ENCODE measurements at places on chromosomes 1 and 21.

DNA sequence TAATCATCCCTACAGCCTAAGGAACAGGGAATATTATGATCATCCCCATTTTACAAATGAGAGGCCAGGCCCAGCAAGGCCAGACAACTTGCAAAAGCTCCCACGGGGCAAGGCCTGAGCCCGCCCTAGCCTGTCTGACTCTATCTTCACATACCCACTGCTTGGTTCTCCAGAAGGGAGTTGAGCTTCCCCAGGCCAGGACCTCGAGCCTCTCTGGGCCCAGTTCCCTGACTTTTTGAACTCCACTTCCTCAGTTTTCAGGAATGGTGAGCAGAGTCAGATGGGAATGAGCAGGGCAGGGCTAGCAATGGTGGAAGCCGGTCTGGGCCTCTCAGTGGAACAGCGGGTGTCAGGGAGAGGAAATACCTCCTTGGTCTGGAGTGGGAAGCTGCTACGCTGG lies 39.3 kb downstream of the CACNA1S start:
- DNase-seq: no peak

DNA sequence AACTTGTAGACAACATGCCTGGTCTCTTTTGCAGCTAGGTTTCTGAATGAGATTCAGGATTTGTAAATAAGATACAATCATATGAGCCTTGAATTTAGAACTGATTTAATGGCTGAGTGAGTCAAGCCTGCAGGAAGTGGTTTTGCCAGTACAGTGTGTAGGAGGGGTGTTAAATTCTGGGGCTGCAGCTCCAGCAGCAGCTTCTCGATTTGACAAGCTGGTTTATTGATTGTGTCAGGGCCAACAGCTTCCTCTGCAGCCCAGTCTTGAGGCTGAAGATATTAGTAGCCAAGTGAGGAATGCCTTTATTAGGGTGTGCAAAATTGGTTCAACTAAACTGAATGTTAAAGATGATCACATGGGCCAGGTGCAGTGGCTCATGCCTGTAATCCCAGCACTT lies 11.5 kb upstream of the PLA2G5 start:
- no peak for DNase-seq

DNA sequence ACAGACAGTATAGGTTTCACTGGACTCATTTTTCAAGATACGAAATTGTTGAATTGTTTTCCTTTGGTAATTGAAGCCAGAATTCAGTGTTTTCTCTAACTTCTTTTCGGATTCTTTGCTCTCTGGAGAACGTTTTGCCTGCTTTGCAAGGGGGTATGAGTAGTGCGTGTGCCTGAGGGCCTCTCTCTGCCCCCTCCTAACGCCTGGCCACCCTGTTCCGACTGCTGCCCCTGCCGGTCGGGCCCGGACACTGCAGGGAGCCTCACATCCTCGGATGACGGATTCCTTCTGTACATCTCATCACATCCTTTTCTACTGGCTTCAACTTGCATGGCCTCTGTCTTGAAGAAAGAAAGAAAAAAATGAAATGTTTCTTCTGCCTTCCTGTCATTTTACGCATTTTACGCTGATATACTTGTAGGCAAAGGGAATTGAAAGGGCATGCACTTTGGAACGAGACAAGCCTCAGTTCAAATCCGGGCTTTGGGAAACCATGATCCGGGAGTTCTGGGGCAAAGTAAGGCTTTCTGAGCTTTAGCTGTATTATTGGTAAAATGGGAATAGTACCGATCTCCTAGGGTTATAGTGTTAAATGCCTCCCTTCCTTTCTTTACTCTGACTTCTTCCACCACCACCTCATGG lies 65.1 kb downstream of the DISC1 start:
- no peak for DNase-seq

GRCh38 chr1:20250340-20250989 lies 40.2 kb upstream of the VWA5B1 start:
- no peak for DNase-seq

DNA sequence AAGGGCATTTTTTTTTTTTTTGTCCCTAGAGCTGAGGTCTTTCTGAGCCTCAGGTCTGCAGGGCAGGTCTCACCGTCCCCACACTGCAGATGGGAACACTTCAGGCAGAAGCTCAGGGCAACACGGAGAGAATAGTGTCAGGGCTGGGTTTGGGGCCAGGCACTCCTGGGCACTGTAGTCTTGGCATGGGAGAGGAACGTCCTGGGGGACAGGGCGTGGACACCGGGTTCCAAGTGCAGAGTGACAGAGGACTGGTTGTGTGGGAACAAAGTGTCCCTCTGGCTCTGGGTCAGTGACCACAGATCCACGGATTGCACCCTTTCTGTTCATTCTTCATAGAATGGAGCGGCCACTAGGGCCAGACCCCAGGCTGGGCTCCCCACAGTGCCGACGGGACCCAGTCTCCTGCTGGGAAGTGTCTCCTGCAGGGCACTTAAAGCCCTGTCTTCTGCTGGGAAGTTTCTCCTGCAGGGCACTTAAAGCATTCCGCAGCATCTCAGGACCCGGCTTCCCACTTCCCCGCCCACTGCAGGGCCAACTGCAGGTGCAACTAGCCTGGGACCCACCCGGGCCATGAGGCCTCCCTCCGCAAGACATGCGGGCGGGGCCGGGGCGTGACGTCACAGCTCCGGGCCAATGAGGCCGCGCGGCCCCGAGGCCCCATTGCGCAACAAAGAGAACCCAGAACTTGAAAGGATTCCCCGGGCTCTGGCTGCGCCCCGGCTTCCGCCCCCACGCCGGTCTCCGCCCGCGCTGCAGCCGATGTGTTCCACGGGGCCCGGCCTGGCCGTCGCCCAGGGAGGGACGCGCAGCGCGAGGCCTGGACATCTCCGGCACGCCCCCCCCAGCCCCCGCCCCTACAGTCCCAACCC lies 1.2 kb downstream of the GPR153 start:
- peak; percentile 62 for DNase-seq

- DNase-seq: no peak
Measured at GRCh38 chr1:204116539-204116938, 35.3 kb downstream of the ETNK2 start.

DNA sequence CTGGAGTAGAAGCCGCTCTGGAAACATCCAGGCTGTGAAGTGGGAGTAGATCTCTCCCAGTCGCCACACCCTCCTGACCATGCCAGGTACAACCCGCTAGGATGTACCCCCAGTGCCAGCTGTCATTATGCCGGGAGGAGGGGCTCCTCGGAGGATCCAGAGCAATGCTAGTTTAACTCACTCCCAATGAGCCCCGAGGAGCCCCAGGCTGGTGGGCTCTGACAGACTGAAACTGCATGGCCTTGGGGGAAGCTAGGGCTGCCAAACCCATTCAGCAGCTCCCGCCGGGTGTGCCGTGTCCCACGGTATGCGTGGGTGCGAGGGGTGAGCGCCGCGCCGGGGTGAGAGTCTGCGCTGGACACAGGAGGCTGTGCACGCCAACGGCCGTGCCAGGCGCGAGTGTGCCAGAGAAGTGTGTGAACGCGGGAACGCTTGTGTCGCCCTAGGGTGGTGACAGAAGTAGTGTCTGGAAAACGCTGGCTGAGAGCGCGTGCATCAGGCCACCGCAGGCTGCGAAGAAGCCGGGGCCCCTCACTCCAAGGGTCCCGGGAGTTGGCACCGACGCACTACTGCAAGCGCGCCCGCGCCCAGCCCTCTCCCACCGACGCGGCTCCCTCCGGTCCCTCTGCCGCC lies 177.1 kb upstream of the EDN2 start:
- DNase-seq: no peak

- DNase-seq: no peak
Measured at GRCh38 chr1:144551107-144551542, 41.6 kb upstream of the PPIAL4F start.

GRCh38 chr1:114345930-114346479 lies 165.0 kb downstream of the TRIM33 start:
- DNase-seq: no peak

DNA sequence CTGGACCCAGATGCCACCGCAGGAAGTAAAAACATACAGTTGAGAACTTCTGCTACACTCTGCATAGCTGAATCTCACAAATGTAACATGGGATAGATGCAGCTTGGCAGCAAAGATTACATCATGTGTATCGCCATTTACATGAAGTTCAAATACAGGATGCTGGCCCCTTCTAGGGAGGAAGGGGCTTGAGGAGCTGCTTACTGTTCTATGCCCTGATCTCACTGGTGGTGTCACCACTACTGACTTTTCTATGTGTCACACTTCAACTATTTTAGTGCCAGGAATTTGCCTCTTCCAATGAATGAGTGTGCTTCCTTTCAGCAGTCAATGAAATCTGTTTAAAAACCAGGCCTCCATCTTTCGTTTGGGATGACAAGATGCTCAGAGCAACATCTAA lies 31.1 kb downstream of the MRAP start:
- no peak for DNase-seq

- no peak for DNase-seq
Measured at GRCh38 chr21:32917362-32918135, 108.2 kb upstream of the OLIG2 start.

DNA sequence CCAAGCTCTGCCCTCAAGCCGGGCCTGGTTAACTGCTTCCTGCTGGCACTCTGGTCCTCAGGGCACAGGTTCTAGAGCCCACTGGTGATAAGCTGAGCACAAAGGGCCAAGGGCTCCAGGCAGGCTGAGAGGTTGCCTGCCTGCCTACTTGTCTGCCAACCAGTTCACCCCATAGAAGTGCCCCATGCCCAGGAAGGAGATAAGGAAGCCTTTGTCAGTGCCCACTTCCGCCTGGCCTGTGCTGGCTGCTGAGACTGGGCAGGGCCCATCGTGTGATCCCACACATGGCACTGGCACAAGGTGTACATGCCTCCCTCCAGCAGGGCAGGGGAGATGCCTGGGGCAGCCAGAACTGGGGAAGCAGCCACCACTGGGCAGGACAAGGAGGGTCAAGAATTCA lies 24.1 kb downstream of the SLC9A1 start:
- DNase-seq: no peak

- DNase-seq: no peak
Measured at GRCh38 chr1:77540501-77541161, 141.8 kb downstream of the ZZZ3 start.

DNA sequence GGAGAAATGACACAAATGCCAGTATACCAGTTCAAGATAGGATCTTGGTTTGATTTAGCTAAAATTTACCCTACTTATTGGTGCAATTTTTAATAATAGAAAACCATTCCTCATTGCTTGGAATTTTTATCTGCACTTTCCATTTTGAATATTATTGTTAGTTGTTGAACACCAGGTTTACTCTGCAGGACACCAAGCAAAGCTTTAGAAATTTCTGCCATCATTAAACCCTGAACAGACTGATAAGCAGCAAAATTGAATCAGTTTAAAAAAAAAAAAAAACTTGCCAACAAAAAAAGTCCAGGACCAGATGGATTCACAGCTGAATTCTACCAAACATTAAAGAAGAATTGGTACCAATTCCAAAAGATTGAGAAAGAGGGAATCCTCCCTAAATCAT lies 71.5 kb downstream of the POU2F1 start:
- DNase-seq: no peak

GRCh38 chr1:92822879-92823278 lies 9.0 kb upstream of the RPL5 start:
- no peak for DNase-seq

GRCh38 chr21:18636897-18637296 lies 233.3 kb upstream of the TMPRSS15 start:
- DNase-seq: no peak

- no peak for DNase-seq
Measured at GRCh38 chr1:49294539-49294938, 517.8 kb upstream of the BEND5 start.

DNA sequence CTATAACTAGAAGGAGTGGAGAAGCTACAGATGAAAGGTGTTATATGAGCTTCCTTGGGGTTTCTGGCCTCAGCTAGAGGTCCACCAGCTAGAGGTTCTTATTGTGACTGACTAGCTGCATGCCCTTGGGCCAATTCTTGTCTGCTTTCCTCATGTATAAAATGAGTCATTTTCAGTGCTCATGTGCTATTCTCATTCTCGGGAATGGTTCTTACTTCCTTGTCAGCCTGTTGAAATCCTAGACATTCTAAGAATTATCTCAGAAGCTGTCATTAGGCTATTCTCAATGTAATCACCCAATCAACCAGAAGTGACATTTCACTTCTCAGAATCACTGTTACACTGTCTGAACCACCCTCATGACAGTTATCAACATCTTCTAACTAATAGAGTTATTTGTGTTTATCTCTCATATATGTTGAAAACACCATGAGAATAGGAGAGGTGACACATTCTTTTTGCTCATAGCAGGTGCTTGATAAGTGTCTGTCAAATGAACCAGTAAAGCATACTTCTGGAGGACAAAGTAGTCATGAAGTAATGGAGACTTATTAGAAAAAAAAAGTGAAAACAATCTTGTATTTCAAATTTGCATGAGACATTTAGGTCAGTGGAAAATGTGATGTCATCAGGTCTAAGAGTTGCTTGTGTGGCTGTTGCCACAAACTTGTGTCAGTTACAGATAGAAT lies 122.8 kb upstream of the IVNS1ABP start:
- DNase-seq: no peak

- DNase-seq: no peak
Measured at GRCh38 chr1:28160782-28161266, 15.7 kb downstream of the PTAFR start.

DNA sequence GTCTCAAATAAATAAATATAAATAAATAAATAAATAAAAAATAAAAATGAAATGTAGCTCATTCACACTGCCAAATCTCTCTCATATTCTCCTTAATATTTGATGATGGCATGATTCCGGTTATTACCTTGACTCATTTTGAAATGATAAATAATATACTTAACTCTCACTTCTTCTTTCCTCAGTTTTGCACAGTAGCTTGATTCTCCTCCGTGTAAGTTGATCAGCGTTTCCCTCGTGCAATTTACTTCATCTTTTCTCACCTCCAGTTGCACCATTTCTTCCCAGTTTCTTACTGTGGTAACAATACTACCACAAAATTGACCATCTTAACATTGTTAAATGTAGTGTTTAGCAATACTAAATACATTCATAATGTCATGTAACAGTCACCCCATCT lies 111.6 kb downstream of the RIPK4 start:
- DNase-seq: no peak

GRCh38 chr1:11157867-11158266 lies 31.3 kb upstream of the ANGPTL7 start:
- DNase-seq: no peak

DNA sequence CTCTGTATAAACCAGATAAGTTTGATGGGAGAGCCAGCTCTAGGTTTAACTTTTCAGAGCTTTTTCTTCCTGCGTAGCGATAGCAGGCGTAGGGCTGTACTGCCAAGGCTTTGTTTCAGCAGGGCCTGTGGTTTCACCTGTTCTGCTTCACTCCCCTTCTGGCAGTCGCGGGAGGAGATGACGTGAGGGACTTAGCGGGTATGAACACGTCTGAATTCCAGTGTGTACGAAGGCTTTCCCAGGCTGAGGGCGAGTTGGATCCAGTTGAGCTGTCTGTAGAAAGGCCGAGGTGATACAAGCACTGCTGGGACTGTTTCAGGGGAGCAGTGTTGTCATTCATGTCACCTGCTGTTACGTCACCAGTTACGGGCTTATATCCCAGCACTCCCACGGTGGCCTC lies 21.2 kb downstream of the PEX14 start:
- no peak for DNase-seq

- DNase-seq: no peak
Measured at GRCh38 chr1:104636581-104636980, 886.9 kb downstream of the AMY1C start.
